NCI-H1092 (cell line): ENCODE measurements at places on chromosomes 6 and 20.

- no peak for DNase-seq
Measured at GRCh38 chr6:113683968-113684367, 173.2 kb upstream of the MARCKS start.

- no peak for DNase-seq
Measured at GRCh38 chr6:3943331-3943765, 94.2 kb downstream of the FAM50B start.

GRCh38 chr6:165677091-165677490 lies 14.1 kb upstream of the PDE10A start:
- DNase-seq, result no peak

- DNase-seq, result no peak
Measured at GRCh38 chr20:24131281-24131680, 142.7 kb upstream of the GGTLC1 start.

DNA sequence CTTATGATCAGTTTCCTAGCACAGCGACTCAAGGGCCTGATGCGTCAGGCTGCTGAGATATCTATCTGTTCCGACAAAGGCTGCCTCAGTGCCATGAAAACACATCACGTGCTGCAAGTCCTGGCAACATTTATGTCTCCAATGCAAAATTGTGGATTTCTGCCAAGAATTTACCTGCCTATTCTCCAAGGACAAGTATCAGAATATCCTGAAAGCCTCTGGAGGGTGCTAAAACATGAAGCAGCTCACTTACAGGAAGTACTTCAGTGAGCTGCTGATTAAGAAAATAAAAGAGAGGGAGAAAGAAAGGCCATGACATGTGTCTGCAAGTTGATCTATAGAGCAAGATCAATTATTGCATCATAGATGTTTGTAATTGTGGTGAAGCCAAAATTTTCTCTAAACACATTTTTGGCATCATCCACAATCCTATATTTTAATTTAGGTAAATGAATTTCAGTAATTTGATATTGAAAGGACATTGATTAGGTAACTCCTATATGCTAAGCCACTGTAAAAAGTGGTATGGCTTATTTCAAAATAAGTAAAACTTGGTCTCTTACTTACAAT lies 25.8 kb upstream of the TPBG start:
- no peak for DNase-seq

GRCh38 chr20:5191829-5192569 lies 65.2 kb downstream of the CDS2 start:
- DNase-seq, result peak; percentile 49

GRCh38 chr20:45337367-45338120 lies 10.7 kb downstream of the SDC4 start:
- DNase-seq, result no peak
